Stimulated activated CD4-positive, alpha-beta T cell treated with anti-CD3 and anti-CD28 coated beads, TNF-alpha, amount 100 ng/mL, for 48 hours (primary cell): ENCODE measurements at places on chromosomes 7 and 10.

- DNase-seq, result no peak
Observed at GRCh38 chr7:105638902-105639495, 57.7 kb upstream of the EFCAB10 start.

- no peak for DNase-seq
Observed at GRCh38 chr7:36129048-36129534, 24.0 kb upstream of the EEPD1 start.

- no peak for DNase-seq
Observed at GRCh38 chr10:17643339-17643754, 604 bp upstream of the STAM start.

DNA sequence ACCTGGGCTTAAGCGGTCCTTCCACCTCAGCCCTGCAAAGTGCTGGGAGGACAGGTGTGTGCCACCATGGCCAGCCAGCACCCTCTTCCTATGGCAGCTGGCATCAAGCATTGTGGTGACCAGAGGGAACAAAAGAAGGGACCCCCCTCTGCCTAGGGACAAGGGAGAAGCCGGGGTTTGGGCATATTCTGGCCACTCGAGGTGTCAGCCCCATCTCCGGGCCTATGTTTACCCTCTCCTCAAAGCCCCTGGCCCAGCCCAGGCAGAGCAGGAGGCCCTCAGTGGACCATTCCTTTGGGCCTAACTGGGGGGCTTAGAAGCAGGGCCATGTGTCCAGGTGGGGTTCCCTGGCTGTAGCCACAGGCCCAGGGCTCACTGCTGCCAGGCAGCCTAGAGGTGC lies 23.9 kb downstream of the VSIR start:
- no peak for DNase-seq

- DNase-seq, result peak; percentile 23
Observed at GRCh38 chr7:25069900-25070443, 55.1 kb downstream of the CYCS start.

DNA sequence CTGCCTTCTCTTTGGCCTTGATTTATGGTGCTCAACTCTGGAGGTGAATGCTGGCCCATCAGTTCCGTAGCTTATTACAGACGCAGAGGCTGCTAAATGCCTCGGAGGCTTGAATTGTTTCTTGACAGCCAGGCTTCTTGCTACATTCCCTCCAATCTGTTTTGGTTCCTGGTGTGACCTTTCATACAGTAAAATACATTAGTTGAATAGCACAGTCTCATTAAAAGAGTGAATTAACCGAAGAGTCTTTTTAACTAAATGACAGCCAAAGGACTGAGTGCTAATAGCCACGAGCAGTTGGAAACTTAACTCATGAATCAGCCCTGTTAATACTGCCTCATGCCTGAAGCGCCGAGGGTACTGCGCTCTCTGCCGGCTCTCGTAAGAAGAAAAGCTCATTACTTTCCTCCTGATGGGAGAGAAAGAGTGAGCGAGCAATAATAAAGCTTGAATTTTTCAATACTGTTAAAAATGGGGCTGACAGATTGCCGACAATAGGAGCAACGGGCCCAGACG lies 236.4 kb upstream of the GPR26 start:
- DNase-seq, result no peak

- no peak for DNase-seq
Observed at GRCh38 chr7:140972876-140973829, 41.6 kb downstream of the MRPS33 start.

DNA sequence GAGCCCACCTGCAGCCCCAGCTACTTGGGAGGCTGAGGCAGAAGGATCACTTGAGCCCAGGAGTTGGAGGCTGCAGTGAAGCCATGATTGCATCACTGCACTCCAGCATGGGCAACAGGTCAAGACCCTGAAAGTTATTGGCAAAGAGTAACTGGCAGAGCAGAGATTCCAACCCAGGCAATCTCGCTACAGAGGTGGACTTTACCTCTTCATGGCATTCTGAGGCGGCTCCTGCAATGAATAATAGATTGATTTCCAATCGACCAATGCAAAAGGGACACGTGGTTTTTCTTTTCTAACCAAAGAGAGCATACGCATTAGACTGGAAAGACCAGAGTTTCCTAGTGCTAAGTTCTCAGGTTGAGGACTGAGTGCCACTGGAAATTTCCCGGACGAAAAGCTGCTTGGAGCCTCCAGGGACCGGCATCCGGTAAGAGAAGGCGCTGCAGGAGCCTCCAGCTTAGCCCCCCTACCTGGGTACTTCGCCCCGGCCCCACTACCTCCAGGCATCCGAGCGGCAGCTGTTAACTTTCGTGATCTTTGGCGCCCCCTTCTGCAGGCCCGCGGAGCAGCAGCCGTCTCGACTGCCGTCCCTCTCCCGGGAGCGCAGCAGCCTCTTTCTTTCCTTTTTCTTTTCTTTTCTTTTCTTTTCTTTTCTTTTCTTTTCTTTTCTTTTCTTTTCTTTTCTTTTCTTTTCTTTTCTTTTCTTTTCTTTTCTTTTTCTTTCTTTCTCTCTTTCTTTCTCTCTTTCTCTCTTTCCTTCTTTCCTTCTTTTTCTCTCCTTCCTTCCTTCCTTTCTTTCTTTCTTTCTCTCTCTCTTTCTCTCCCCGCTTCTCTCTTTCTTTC lies 4.1 kb downstream of the MBLAC1 start:
- DNase-seq, result peak; percentile 59
